Activated CD4-positive, alpha-beta T cell treated with anti-CD3 and anti-CD28 coated beads, Interleukin-2, amount 50 U/mL, for 4 hours (primary cell): ENCODE measurements at places on chromosomes 4 and X.
A peak's percentile ranks its signal among the peaks of the same experiment; 100 is the strongest.

GRCh38 chr4:1852904-1853623 lies 2.9 kb downstream of the LETM1 start:
- no peak for DNase-seq

DNA sequence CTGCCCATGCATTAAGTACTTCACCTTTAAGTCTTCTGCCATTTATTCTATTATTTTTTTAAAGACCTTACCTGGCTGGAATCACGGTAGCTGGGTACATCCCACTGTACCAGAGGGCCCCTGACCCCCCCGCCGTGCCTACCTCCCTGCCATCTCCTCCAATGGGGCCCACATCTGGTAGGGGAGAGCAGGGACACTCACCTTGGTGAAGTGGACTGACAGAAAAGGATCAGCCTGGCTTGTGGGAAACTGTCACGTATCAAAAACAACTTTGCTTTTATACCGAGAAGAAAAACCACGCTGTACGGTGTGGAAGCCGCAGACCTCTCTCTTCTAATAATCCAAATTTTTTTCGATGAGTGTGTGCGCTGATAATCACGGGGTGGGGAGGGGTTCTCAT lies at the start of gene FOXP3:
Gene FOXP3, minus strand, starts transcription at position 251 of the 400 bp plus-strand sequence. CDS start 6,205 bp downstream, outside the sequence.
- DNase-seq, result no peak

DNA sequence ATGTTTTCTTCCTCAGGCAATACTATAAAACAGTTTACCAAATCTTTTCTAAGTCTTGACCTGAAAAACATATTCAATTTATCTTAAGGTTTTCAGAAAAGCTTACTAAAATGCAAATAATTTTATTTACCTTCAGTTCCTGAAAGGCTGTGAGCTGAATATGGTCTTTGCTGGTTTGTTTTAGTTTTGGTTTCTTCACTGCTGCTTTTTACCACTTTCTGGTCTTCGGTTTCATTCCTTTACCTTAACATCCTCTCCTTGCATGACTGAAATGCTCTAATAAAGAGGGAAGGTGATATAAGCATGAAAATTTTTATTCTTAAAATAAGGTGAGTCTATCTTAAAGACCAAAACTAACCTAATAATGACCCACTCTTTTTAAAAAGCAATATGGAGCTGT lies 97.1 kb upstream of the NRK start:
- no peak for DNase-seq

- no peak for DNase-seq
Measured at GRCh38 chr4:53152467-53152866, 213.4 kb downstream of the SCFD2 start.

GRCh38 chrX:12704706-12705105 lies 86.5 kb upstream of the PRPS2 start:
- no peak for DNase-seq

DNA sequence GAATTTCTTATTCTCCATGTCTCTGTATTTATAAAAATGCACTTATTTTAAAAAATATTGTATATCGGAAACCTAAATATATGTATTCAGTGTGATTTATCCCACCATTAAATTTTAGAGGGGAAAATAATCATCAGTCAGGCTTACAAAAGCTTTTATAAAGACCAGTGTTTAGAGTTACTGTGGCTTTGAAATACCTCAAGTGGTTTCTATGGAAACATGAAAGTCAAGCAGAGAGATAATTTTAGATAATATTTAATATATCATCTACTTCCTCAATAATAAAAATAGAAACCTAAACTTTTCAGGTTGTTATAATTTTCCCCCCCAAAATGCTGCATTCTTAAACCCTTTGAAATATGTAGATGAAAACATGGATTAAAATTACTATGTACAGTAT lies 332.9 kb upstream of the PITX2 start:
- no peak for DNase-seq

DNA sequence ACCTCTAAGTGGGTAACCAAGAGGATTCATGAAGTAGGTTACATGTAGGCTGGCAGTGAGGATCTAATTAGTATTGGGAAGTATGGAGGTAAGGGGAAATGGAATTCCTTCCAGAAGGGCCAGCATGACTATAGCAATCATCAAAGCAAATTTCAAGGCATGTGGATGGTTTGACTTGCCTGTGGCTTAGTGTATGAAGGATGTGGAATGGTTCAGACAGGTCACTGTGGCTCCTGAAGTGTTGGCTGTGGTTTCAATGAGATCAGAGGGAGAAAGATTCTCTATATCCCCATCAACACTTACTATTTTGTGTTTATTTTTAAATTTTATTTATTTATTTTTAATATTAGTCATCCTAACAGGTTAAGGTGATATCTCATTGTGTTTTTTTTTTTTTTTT lies 121.6 kb upstream of the TBC1D9 start:
- no peak for DNase-seq

DNA sequence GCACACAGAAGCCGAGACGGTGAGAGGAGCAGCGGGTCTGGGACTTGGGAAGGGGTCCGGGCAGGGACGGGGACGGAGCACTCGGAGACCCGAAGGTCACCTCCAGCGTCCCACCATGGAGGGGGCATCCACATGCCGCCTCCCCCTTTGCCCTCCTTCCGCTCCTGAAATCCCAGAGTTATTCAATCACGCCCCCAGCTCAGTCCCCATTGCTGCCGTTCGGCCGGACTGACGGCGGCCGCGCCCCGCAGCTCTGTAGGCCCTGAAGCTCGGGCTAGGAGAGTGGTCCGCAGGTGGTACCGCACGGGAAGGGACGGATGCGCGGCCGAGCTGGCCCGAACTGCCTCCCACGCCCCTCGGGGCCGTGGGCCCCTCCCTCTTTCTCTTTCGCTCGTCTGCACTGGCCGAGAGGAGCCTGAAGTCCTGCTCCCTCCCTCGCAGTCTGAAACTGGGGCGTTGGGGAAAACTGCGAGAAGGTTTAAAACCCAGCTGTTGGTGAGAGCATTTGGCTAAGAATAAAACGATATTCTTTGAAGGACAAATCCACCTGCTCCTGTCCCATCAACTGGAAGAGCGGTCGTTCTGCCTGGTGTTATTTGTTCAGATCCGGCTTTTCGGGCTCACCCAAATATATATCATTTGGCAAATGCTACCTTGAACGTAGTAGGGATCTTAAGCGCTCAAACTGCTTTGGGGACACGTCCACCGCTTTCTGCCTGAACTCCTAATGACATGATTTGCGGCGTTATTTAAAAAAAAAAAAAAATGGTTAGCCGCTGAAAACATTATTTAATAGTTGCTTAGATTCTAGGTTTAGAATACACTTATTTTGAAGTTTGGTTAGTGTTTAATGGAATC lies 719 bp downstream of the USO1 start:
- DNase-seq, result peak; percentile 24

DNA sequence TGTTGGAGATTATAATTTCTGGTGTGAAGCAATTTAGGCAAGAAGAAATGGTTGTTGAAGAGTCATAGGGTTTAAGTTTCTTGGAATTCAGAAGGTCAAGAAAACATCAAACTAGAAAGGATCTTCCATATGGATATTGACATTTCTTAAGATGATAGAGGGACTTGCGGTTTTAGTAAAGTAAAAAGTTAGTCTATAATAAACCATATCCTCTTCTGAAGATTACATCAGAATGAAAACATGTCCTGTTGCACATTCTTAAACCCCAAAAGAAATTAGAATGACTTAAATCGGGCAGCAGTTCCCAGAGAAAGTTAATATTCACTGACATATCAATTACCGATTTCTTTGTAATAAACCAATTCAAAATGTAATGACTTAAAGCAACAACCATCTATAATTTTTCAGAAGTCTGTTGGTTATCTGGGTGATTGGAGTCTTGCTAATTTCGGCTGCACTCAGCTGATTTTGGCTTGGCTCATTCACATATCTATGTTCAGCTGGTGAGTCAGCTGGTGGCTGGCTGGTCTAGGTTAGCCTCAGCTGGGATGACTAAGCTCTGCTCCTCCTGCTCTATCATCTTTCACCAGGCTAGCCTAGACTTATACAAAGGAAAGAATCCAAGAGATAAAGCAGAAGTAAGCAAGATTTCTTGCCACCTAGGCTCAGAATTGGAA lies 24.4 kb upstream of the DYNLT3 start:
- DNase-seq, result no peak

- DNase-seq, result no peak
Measured at GRCh38 chr4:41632481-41633073, 94.6 kb downstream of the LIMCH1 start.

DNA sequence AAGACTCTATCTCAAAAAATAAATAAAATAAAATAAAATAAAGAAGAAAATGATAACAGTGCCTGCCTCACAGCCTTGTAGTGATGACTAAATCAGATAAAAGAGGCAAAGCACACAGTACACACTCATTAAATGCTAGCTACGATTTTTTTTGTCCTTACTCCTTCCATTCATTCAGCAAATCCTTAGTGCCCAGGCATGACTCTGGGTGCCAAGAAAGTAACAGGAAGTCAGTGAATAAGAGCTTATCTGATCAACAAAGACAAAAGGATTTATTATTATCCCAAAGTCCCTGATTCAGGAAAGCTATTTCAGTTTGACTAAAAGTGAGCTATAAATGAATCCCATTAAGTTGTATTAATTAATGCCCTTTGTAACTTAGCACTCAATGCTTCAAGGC lies 92.7 kb downstream of the SH3KBP1 start:
- no peak for DNase-seq

DNA sequence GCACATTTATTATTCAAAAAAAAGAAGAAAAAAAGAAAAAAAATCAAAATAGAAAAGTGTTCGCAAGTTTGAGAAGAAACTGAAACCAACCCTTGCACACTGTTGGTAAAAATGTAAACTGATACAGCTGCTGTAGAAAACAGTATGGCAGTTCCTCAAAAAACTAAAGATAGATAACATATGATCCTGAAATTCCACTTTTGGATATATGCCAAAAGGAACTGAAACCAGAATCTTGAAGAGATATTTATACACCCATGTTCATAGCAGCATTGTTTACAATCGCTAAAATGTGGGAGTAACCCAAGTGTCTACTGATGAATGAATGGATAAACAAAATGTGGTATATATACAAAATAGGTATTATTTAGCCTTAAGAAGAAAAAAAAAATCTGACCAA lies 155.4 kb downstream of the TBCK start:
- no peak for DNase-seq

GRCh38 chr4:153432965-153433753 lies 33.0 kb upstream of the TMEM131L start:
- peak; percentile 51 for DNase-seq

GRCh38 chr4:176780995-176781738 lies 11.6 kb downstream of the VEGFC start:
- DNase-seq, result no peak

- DNase-seq, result no peak
Measured at GRCh38 chr4:150078041-150078578, at the start of gene DCLK2. DCLK2 (plus strand) TSS chr4:150078445; CDS start chr4:150079028, 583 bp downstream.

DNA sequence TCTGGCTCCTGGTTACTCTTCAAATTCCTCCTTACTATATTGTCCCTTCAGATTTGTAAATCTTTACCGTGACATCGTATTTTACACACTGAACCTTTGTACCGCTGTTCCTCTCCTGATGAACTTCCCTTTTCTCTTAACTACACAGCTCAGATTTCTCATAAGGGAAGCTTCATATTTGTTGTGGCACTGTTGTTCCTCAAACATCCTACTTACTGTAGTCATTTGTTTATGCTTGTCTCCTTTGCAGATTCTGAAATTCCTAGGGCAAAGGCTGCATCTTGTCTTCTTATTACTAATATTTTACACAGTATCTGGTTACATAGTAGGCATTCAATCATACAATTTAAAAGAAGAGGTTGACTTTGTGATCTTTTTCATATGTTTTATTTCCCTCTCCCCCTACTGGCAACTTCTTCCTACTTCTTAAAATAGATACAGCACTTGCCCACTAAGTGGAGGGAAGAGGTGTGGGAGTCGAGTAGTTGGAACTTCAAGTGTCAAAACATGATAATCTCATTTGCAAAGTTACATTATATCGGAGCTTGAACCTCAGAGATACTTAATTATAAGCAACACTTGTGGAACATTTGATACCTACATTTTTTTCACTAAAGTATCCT lies 50.0 kb downstream of the TET2 start:
- DNase-seq, result no peak

- DNase-seq, result no peak
Measured at GRCh38 chrX:133497356-133497755, 82.1 kb upstream of the GPC4 start.

- no peak for DNase-seq
Measured at GRCh38 chrX:151397741-151398070, 700 bp downstream of the VMA21 start.

DNA sequence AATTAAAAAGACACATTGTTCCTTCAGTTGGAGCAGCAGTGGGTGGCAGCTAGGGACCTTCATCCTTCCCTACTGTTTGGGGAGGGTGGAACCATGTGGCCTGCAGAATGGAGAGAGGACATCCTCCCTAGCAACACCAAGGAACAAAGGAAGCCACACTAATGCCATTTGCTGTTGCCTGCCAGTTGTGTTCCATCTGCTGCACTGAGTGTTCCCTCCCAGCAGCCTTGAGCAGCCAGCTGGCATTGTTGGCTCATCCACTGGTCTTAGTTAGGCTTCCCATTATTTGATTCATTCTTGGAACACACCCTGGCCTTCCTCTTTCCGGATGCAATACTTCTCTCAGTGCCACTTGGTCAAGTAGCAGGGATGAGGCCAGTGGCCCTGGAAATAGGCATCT lies 25.0 kb upstream of the HMGB3 start:
- no peak for DNase-seq

DNA sequence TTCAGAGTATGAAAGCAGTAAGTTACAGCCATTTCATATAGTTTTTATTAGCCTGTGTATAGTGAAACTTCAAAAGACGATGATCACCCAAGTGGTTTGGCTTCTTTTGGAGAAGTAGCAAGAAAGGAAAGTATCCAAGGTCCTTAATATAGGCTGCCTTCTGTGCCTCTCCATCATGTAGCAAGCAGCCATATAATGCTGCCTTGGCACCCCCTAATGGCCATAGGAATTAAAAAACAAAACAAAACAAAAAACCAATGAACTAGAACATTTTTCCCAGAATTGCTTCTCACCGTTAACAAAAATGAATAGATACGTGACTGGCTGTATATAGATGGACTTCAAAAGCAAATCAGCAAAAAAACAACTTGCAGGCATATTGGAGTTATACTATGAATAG lies 18.9 kb downstream of the LAMP2 start:
- no peak for DNase-seq

DNA sequence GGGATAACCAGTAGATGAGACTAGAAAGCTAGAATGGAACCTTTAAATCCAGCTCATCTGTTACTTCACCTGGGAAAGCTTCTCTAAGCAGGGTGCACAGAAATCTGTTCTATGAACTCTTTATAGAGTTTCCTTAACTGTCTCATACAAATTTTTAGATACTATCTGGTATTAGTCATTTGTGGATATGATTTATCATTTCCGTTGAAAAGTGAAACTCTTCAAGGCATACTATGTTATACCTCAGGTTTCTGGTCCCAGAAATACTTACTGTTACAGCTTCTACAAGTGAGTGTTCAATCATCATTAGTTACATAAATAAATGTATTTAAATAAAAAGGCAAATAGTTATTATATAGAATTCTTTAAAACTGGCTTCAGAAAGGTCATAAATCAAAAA lies 298.3 kb upstream of the AGA start:
- no peak for DNase-seq

DNA sequence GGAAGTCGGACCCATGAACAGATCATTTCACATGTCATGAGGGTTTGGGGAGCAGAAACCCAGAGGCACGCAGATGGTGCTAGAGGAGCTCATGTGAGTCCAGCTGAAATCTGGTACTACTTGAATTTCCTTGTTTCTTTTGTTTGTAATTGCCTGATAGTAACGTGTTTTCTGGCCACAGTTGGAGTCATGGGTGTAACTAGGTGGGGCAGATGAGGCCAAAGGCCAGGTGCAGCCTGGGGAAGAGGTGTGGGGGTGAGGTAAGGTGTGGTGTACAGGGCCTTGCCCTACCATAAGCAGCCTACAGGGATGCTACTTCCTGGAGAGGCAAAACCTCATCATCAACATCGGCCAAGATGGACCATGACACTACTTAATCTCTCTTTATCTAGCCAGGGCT lies 271.4 kb downstream of the PTTG2 start:
- DNase-seq, result no peak
